ENCODE measurements at places on chromosomes 6 and 20.

DNA sequence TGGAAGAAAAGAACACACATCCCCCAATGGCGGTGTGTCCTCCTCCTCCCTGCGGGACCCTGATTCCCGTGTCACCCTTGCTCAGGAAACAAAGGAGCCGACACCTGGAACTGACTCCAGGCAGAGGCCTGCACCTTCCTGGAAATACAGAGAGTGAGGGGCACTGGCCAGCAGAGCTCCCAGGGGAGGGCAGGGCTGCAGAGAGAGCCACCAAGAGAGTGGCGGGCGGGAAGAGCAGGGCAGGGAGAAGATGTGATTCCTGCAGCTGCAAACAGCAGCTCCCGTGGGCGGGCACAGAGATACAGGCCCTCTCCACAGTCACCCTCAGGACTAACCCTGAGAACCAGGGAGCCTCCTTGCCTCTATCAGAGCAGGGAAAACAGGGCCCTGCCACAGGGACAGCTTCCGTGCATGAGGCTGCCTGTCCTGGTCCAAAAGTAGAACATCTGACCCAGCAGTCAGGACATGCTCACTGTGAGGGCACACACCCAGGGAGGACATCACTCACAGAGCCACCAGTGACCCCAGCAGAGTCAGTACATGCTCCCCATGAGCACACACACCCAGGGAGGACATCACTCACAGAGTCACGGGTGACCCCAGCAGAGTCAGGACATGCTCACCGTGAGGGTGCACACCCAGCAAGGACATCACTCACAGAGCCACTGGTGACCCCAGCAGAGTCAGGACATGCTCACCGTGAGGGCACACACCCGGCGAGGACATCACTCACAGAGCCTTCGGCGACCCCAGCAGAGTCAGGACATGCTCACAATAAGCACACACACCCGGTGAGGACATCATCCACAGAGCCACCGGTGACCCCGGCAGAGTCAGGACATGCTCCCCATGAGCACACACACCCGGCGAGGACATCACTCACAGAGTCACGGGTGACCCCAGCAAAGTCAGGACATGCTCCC lies 193.1 kb downstream of the DLL1 start:
- DNase-seq: no peak

DNA sequence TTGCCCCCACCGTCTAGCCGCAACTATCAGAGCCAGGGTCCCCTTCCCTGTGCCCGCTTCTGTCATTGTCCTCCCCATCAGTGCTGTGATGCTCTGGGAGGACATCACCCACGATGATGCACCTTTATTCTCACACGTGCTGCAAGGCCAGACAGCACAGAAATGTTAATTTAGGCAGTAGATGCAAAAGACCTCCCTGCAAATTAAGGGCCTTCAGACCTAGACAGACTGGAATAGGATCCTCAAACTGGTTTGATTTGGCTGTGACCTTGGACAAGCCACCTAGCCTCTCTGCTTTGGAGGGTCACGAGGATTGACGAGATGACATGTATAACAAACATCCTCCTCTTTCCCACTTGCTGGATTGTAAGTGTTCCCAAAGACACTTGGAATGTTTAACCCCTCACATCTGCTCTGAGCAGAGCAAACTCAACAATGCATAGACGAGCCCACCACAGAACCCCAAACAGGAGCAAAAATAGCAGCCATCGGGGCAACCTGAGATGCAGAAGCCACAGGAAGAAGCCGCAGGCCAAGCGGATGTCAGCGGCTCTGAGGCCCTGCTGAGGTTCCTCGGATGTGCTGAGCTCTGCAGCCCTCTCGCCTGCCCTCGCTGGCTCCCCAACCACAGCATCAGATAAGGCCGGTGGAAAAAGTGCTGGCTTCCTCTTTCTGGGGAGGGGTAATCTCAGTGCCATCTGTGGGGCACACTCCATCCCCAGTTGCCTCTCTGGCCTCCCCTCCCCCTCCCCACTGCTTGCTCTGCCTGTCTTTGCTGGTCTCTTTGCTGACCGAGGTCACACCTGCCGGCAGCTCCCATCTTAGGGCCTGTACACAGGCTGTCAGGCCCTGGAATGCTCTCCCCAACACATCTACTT lies 35.3 kb downstream of the TOX2 start:
- peak; percentile 51 for DNase-seq

DNA sequence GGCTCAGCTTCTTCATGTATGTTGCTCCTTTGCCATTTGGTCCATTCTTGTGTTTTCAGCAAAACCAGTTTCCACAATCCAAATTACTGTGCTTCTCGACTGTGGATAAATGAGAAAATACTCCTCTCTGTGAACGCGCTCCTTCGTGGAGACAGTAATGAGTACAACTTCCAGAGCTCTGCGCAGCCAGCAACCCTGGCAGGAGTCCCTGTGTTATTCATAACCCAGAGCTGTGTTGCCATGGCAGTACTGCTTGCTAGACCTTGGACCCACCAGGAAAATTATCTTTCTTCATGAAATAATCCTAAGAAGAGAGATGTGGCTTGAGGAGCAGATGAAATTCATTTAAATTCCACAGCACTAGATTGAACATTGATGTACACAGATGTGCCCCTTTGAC lies 73.7 kb downstream of the SLC22A3 start:
- no peak for DNase-seq

DNA sequence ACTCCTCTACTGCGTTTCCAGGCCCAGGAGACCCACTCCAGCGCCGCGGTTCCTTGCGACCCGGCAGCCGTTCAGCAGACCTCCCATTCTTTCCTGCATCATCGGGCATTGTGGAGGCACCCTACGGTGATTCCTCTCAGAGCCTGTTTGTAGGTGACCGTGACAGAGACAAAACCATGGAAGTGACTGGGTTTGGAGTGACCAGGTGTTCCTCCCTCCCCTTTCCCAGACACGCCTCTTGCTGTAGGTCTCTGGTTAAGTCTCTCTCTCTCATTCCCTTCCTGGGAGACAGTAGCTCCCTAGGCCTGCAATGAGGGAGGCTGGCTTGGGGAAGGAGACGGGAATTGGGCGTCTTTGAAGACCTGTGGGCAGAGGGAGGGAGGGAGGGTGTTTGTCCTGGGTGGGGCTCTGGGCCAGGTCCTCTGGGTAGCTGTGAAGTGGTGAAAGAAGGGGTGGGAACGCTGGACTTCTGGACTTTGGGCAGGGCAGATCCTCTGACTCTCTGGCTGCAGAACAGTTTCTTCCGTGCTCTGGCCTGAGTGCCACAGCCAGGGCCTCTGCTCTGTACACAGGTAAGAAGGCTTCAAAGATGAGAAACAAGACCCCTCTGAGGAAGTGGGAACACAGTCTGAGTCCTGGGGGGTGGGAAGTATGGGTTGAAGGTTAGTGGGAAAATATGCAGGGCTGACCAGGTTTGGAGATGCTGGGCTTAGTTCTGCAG lies 763 bp downstream of the KLC4 start:
- no peak for DNase-seq

GRCh38 chr6:154569156-154569862 lies 58.8 kb upstream of the CNKSR3 start:
- DNase-seq: no peak

DNA sequence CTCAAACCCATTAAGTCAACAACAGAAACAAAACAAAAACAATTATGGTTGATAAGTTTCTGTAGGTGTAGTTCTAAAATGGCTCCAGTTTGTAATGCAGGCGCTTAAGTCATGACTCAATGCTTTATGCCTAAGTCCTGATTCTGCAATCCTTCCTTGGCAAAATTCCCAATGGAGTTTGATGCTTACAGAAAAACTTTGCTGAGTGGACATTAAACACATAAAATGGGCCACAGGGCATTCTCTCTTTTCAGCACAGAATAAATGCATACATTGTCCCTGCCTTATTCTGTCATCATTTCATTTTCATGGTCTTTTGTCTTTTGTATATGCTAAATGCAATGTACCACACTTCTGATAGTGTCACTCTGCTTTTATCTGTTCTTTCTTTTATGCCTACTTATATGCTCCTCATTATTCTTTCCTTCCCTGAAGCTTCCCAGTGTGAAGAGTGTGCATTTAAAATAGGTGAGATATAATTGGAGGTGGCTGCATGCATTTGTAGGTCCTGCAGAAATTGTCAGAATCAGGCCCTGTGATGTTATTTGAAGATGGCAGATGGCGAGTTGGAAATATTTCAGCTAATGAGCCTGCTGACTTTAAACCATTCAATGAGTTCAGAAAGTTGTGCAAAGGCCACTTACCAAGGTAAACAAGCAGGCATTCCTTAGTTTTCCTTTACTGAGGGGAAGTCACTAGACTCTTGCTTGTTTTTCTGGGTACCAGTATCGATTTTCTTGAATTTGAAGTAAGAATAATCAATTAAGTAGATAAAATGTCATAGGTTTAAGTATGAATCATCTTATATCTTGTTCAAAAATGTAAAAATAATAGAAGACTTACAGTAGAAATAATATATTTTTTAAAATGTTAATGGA lies 313.1 kb downstream of the TRDN start:
- DNase-seq: no peak

DNA sequence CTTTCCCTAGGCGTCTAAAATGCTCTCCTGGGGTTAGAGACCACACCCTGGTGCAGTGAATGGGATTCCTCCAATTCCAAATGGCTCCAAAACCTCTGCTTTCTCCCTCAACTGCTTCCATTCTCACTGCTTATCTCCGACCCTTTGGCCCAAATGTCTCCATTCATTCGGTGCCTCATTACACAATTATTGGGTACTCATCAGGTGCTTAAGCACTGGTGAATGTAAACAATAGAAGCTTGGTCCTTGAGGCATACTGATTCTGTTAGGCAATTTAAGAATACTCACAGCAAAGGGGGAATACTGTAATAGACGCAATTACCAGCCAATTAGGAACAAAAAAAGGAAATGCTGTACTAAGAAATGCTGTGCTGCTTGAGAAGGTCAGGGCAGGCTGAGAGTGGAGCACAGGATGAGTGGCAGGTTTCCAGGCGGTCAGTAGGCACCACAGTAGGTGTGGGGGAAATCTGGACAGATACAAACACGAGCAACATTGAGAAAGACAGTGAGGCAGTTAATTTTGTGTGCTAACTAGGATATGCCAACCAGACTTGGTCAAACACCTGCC lies 23.0 kb downstream of the GMDS start:
- DNase-seq: no peak

DNA sequence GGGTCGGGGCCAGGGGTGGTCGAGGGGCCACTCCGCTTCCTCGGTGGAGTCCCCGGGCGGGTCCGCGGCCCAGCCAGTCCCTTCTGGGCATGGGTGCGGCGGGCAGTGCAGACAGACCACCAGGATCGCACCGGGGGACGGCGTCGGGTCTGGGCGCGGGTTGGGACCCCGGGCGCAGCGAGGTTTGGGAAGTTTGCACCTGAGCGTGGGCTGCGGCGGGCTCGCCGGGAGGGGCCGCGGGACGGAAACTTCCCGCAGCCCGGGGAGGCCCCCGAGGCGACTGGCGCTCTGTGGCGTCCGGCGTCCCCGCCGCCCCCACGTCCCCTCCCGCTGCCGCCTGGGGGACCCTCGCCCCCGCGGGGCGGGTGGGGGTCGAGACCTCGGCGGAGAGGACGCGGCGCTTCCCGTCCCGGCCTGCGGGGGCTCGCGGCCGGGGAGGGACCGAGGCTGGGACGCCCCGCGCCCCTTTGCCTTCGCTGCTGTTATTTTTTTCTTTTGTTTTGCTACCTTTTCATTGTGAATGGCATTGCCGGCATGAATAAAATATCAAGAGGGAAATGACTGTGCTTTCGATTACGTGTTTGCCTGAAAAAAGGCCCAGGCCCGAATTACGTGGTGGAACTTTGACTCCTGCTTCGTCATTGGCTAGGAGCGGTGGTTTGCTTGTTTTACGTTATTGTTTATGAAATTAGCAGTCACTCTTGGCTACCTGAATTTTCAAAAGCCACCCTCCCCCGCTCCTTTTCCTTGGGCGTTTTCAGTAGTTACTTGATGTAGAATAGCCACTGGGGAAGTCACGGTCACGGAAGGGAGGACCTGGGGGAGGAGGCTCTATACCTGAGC lies 703 bp downstream of the SNX9 start:
- DNase-seq: peak; percentile 62

DNA sequence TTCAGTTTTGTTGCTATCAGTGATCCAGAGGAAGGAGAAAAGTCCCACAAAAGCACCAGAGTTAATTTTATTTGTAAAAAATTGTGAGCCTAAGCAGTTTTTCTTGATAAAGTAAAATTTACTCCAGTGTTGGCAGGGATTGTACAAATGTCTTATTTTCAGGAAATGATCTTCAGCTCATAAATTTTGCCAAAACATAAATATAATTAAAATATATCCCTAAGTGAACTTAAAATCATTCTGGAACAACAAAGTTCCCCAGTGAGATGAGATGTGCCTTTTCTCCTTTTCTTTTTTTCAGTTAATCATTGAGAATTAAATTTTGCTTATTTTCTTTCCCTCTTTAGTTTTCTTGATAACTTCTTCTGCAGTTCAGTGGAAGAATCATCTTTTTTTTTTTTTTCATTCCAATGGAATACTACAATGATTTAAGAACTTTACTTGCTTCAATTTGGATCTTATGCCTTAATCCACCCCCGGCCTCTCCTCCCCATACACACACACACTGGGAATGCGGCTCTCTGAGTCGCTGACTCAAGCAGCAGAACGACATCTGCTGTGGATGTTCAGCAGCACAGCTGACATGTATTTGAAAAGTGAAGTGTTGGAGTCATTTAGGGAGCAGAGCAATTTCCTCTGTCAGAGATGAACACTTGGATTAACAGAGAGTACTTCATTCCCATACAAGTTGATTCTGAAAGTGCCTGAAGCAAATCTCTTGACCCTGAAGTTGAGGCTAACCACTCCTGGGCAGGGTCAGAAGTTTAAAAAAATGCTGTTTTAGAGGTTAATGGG lies 27.7 kb upstream of the LAMA4 start:
- DNase-seq: no peak

- no peak for DNase-seq
Measured at GRCh38 chr6:72911463-72912155, 289.7 kb downstream of the KCNQ5 start.
